Urinary bladder (tissue), 4 donors: ENCODE measurements at places on chromosomes 11 and 22.

- DNase-seq = no peak
Measured at GRCh38 chr11:199004-199581, 6.2 kb downstream of the SCGB1C1 start.

DNA sequence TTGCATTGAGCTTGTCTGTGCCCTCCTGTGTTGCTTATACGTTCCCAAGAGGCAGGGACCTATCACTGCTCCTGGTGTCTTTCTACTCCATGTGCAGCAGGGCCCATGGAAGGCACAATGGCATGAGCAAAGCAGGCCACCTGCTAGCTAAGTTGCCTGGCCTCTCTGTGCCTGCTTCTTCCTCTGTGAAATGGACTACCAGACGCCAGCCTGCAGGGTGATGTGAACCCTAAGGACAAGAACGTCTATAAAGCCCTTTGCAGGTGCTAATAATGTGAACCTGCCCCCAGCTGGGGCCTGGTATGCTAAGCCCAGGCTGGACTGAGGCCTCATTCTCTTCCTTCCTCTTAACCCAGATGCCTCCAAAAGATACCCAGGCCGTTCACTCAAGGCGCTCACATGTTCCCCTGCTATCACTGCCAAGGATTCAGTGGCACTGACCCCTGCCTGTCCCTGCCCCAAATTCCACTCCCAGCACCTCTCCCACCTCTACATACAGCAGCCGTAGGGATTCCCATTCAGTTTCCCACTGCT, 4.0 kb downstream of the GUCD1 start:
- no peak for DNase-seq

DNA sequence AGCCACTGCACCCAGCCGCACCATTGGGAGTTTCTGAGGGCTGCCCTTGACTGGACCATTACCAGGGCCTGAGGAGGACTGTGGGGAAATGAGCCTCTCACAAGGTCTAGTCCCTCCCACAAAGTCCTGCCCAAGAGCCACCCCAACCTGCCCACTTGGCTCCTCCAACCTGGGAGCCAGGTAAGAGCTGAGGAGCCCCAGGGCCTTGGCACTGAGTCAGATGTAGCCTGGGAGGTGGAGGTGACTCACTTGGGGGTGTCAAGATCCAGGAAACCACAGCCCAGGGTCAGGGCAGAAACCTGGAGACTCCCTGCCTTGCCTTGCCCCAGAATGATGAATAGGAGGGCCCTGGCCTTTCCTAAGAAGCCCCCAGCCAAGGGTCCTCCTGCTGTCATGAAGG, 25.8 kb upstream of the P2RY2 start:
- no peak for DNase-seq

DNA sequence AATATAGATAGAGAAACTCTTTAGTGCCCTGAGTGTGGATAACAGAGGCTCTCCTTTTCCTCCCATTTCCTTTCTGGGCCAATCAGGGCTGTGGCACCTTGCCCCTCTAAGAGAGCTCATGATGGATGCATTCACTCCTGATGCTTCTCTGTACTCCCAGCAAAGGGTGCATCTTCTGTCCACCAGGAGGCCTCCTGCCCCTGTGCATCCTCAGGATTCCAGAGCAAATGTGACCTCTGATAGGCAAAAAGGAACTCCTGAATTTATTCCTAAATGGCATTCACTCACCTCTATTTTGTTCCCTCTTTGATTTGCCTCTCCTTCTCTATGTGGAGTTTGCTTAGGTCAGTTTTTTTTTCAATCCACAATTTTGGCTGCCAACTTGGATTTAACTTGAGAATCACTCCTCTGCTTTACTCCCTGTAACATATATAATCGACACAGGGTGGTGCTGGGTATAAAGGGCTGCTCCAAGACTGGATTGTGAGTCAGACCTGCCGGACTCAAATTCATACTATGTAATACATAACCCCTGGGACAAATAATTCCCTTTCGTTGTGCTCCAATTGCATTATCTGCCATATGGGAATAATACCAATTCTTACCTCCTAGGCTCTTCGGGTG, 1.1 kb upstream of the MRGPRX4 start:
- DNase-seq = no peak

DNA sequence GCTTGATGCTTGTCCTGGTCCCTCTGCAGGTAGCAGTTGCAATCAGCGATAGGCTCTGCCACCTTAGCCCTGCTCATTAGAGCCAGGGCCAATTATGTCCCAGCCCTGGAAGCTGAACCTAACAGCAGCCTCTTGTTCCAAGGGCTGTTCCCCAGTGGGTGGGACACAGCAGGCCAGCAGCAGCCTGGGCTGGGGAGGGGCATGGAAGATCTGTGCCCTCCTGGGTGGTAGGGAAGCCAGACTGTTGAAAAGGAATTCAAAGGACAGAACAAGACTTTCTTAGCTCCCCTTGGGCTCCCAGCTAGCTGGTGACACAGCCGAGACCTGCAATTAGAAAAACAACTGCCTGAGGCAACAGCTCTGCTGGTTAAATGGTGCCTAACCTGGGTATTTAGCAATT, 17.4 kb downstream of the DRD2 start:
- no peak for DNase-seq
